ENCODE measurements at places on chromosomes 3 and 15.

GRCh38 chr3:24937780-24938179 lies 443.1 kb upstream of the THRB start:
- no peak for DNase-seq

DNA sequence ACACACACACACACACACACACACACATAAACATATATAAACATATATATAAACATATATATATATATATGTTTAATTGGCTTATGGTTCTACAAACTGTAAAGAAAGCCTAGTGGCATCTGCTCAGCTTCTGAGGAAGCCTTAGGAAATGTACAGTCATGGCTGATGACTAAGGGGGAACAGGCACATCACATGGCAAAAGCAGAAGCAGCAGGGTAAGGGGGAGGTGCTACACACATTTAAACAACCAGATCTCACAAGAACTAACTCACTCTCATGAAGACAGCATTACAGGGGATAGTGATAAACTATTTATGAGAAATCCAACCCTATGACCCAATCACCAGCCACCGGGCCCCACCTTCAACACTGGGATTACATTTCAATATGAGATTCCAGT lies 922.9 kb downstream of the SI start:
- no peak for DNase-seq

DNA sequence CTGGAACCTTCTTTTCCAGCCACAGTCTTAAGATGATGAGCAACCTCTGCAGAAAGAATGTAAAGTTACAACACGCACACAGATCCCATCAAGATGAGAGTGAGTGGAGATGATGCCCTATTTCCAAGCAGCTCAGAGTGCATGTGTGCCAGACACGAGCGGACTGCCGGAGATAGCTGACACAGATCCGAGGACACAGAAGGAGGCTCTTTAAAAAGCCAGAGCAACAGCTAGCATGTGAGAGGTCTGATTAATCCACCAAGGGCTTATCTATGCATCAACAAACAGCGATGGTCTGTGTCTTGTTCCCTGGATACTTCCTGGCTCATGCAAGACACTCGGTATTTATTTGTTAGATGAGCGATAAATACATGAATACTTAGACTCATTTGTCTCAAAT lies 128.6 kb upstream of the DLG1 start:
- DNase-seq = no peak

DNA sequence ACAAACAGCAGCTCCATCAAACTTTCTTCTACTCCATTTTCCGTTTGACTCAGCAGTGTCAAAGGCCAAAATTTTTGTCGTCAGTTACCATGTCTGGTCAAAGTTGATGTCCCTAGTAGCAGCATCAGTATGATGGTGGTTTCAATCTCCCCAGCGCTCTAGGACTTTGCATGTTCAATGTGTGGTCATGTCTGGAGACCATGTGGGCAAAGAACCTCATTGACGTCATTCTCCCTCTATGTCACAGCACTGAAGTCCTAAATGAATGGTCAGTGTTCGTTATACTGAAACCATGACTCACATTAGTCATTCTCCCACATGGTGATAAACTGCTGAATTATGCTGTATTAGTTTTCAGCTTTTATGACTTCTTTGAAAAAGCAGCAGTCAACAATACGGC lies 23.2 kb downstream of the SHC4 start:
- no peak for DNase-seq

DNA sequence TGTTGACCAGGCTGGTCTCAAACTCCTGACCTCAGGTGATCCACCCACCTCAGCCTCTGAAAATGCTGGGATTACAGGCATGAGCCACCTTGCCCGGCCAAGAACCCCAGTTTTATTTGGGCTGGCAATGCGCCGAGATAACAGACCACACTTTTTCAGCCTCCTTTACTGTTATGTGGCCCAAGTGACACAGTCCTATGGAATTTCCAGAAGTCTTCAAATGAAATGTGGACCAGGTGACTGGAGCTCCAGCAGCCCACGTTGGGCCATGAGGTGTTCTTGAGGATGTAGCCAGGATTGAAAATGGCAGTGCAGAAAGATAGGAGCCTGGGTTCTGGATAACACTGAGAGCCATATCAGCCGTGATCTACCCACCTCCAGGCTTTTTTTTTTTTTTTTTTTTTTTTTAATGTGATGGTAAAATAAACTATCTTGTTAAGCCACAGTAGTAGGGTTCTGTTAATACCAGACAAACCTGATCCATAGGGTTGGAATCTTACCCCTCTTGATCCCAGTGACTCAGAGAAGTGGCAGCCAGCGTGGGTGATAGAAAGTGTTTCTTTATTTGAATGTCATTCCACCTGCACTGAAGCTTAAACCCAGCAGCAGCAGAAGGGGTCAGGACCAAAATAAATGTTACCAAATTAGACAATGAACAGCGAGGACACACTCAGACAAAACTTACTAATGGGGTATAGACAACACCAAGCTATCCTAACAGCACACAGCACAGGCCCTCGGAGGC lies 55.6 kb downstream of the LHFPL4 start:
- DNase-seq = no peak

DNA sequence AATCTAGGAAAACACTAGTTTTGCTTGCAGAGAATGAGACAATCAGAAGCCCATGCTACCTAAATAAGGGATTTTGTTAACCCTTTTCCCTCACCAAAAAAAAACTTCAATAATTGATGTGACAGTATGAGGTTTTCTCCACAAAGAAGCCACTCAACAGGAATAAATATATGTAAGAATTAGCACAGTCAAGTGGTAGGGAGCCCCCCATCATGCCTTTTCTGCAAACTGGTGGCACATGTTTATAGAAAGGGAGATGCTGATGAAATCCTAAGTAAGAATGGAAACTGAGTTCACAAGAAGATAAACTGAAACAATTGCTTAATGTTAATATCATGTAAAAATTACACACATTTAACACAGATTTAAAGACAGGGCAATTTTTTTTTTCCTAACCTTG lies 51.0 kb downstream of the PHC3 start:
- no peak for DNase-seq

DNA sequence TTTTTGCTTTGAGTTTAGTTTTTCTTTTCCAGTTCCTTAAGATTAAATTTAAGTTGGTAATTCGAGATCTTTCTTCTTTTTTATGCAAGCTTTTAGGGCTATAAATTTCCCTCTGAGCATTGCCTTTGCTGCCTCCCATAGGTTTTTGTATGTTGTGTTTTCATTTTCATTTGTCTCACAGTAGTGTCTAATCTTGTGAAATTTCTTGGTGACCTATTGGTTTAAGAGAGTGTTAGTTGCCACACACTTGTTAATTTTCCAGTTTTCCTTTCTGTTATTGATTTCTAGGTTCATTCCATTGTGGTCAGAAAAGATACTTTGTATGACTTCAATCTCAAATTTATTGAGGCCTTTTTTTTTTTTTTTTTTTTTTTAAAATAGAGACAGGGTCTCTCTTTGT lies 18.3 kb upstream of the IL20RB start:
- DNase-seq = no peak

- no peak for DNase-seq
Observed at GRCh38 chr3:140177943-140178342, 243.0 kb downstream of the CLSTN2 start.

DNA sequence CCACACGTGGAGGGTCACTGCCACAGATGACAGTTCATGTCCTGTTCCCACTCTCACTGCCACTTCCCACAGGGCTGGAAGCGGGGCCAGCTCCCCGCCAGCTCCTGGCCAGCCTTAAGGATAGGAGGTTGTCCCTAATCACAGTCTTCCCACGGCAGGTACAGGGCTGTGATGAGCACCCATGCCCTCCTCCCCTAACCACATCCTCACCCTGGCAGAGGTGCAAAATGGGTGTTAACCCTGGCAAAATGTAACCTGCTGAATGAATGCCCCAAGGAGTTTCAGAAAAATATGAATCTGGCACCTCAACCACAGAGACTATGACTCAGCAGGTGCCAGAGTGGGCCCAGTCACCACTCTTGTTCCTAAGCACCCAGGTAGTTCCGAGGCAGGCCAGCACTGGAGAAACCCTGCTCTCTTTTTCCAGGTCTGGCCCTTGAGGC lies 185.1 kb upstream of the TPM1 start:
- DNase-seq = no peak

- DNase-seq = no peak
Observed at GRCh38 chr3:117114517-117115265, 405.1 kb downstream of the TUSC7 start.

- no peak for DNase-seq
Observed at GRCh38 chr3:12934431-12934830, 93.1 kb upstream of the RPL32 start.
